NCI-H187 (cell line): ENCODE measurements at places on chromosomes 1 and 21.

DNA sequence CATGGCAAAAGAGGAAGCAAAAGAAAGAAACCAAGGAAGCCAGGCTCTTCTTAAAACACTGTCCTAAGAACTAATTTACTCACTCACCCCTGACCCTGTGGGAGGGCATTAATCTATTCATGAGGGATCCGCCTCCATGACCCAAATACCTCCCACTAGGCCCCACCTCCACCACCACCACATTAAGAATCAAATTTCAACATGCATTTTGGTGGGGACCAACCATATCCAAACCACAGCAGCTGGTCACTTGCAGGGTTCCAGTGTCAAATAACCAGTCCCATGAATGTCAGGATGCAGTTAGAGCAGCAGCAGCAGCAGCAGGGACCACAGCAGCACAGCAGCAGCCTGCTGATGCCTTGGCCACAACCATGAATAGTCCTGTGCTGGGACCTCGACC lies 83.8 kb downstream of the ZC3H11B start:
- DNase-seq = no peak

GRCh38 chr1:99748419-99748818 lies 18.0 kb downstream of the FRRS1 start:
- DNase-seq = no peak

DNA sequence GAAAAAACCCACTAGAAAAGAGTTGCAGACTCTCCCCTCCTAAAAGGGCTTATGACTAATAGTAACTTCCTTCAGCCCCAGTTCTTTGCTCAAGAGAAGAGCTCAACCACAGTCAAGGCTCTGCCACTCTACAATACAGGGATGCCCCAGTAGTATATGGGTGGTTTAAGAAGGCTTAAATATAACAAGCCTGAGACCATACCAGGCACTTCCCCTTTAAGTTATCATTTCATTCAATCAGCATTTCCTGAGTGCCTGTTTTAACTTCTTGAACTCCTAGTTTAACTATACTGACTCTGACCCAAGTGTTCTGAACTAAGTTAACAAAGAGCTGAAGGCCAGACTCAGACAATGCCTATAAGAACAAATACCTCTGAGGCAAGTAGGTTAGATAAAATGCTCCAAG lies 19.8 kb downstream of the PRPF38A start:
- no peak for DNase-seq

GRCh38 chr1:228996281-228996680 lies 261.0 kb downstream of the RHOU start:
- DNase-seq = no peak

- DNase-seq = no peak
Measured at GRCh38 chr1:156480411-156481192, 20.0 kb downstream of the MEF2D start.
